Calu3 (cell line): ENCODE measurements at places on chromosomes 3 and 15. TPM values are rescaled to one million over a fixed set of nuclear protein-coding genes. Genes with fewer than 3 reads are reported as not detected.

DNA sequence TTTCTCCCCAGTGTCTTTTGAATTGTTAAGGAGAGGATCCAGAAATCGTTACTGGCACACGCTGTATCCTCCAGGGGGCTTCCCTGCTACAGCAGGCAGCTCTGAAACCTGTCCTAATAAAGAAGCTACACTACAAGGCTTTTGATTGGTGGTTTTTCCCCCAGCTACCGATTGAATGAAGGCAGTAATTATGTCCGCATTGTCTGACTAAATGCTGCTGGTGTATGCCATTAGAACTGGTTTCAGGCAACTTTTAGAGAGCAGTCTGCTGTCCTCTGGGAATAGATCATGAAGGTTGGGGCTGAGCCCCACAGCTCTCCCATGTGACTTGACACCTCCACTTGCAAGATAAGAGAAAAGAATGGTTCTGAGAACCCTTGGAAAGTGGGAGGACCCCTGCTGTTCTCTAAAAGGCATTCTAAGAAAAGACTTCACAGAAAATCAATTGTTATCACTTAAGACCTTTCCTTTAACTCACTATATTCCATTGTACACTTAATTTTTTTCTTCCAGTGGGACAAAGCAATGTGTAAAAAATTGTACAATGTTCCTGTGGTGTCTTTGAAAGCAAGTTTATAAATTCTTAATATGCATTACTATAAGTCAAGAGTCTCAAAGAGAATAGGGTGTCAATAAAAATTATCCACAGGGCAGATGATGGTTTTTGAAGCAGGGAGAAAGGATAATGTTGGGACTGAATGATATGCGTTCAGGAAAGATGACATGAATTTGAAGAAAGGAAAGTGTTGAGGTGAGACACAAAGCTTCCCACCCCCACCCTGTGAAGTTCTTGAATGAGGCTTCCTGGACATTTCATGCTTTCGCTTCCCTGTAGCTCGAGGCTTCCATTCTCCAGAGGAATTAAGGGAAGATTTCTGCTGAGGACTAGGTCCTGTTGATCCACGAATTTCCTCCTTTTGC is 53.0 kb upstream of the DAZL start:
- DNase-seq: no peak

DNA sequence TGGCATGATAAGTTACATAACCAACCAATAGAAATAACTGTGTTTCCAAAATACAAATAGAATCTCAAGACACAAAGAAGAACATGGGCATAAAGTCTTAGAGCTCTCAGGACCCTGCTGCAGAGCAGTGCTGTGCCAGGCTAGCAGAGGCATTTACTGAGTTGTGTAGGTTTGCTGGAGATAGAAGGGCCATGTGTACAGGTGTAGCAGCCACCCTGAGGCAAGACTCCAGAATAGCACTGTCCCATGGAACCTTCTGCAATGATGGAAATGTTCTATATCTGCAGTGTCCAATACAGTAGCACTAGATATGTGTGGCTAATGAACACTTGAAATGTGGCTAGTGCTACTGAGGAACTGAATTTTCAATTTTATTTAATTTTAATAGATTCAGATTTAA is 267.0 kb upstream of the UMPS start:
- DNase-seq: no peak

DNA sequence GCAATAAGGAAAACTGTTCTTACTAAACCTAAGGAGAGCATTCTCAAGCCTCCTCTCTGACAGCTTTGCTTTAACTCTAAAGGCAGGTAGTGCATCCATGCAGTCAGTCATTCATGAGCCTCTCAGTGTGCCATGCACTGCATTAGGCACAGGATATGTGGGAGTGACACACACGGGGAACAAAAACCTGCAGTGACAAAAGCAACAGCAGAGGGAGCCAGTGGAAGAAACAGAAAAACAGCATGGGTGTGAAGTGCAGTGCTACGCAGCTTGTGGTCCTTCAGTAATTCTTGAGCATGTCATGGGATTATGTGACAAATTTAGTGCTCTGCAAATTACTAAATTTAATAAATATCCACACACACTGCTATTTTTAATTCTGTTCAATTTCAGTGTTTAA is 230.7 kb downstream of the BBX start:
- DNase-seq: peak; percentile 50

GRCh38 chr15:84761607-84762131 is 13.3 kb downstream of the ZNF592 start:
- DNase-seq: no peak

DNA sequence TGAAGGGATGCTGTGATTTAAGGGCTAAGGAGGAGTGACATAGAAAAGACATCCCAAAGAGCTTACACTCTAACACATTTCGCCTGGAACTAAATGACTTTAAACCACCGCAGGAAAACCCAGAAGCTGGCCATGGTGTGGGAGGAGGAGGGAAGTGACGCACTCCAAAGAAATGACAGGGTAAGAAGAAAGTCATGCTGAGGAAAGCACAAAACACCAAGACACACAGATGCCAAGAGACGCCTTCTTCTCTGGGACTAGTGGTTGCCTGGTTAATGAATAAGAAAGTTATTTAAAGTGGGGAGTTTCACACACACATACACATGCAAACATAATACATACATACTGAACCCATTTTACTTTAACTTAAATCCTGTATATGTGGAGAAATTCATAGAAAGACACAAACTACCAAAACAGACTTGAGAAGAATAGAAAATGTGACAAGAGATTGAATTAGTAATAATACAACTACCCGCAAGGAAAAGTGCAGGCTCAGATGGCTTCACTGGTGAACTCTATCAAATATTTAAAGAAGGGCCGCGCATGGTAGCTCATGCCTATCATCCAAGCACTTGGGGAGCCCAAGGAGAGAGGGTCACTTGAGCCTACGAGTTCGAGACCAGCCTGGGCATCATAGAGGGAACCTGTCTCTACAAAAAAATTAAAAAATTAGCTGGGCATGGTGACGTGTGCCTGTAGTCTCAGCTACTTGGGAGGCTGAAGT is 125.5 kb downstream of the NSMCE3 start:
- no peak for DNase-seq

- no peak for DNase-seq
Observed at GRCh38 chr3:140085001-140085400, 150.0 kb downstream of the CLSTN2 start.

The FGF7 gene
- 0.24 TPM in 1 of 2 replicates, not detected in the other for total RNA-seq

The ZIC1 gene
- total RNA-seq: not detected in 2 replicates

The GPR171 gene
- not detected in 2 replicates for total RNA-seq

The MESP2 gene
- not detected in 2 replicates for total RNA-seq

The STARD9 gene
- 0.59 and 0.92 TPM in 2 replicates for total RNA-seq
